ENCODE measurements at places on chromosomes 3 and 15.

- peak; percentile 42 for DNase-seq
Measured at GRCh38 chr3:42831321-42831713, 22.1 kb downstream of the ACKR2 start.

GRCh38 chr3:139319428-139320402 is 24.1 kb upstream of the MRPS22 start:
- no peak for DNase-seq

GRCh38 chr3:27426926-27427325 is 57.3 kb downstream of the SLC4A7 start:
- DNase-seq = no peak

GRCh38 chr15:71259866-71260265 is 144.6 kb downstream of the THSD4 start:
- no peak for DNase-seq
